Suprapubic skin (tissue), 4 donors: ENCODE measurements at places on chromosomes 5 and 9.

DNA sequence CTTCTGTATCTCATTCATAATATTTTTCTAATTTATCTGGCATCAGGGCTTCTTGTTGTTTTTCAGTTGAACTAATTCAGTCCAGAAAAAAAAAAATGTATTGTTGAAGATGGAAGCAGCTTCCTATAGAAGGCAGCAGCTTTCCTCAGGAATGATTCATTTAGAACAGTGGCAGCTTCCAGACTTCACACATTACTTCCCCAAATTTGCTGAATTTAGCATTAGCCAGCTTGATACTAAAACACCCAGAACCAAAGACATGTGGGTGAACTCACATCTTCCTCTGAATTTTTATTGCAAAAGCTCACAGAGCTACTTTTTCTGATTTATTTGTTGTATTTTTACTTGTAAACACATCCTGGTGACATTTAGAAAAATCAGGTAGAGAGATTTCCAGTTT lies 53.8 kb downstream of the HCN1 start:
- DNase-seq, result no peak

- no peak for DNase-seq
Observed at GRCh38 chr9:88587182-88587581, 52.2 kb downstream of the NXNL2 start.

DNA sequence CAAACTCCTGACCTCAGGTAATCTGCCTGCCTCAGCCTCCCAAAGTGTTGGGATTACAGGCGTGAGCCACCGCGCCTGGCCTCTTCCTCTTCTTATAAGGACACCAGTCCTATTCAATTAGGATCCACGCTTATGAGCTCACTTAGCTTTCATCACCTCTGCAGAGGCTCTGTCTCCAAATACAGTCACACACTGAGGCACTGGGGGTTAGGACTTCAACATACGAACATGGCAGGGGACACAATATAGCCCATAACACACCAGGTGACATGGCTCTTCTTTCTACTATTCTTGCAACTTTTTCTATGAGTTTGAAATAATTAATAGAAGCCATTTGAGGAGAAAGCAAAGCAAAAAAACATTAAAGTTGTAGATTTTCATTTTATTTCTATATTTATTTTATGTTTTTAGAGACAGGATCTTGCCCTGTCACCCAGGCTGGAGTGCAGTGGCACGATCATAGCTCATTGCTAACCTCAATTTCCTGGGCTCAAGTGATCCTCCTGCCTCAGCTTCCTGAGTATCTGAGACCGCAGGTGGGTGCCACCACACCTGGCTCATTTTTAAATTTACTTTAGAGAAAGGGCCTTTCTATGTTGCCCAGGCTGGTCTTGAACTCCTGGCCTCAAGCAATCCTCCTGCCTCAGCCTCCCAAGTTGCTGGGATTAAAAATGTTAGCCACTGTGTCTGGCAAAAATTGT lies 6.0 kb upstream of the PRRT1B start:
- no peak for DNase-seq

- DNase-seq, result no peak
Observed at GRCh38 chr5:73266176-73266738, 93.3 kb downstream of the TMEM174 start.

GRCh38 chr5:72908664-72909063 lies 47.2 kb upstream of the FCHO2 start:
- DNase-seq, result no peak

- no peak for DNase-seq
Observed at GRCh38 chr5:72191404-72191803, 84.1 kb downstream of the MAP1B start.

- no peak for DNase-seq
Observed at GRCh38 chr9:122479062-122479461, 1.3 kb upstream of the OR1J1 start.

- no peak for DNase-seq
Observed at GRCh38 chr9:124108216-124108615, 96.6 kb downstream of the LHX2 start.

GRCh38 chr5:150347451-150347850 lies 10.0 kb upstream of the TCOF1 start:
- no peak for DNase-seq

GRCh38 chr5:38615042-38615441 lies 58.6 kb upstream of the LIFR start:
- DNase-seq, result no peak

GRCh38 chr5:88833371-88834130 lies 49.4 kb downstream of the MEF2C start:
- DNase-seq, result no peak

GRCh38 chr5:82560969-82561368 lies 282.8 kb upstream of the RPS23 start:
- DNase-seq, result no peak

DNA sequence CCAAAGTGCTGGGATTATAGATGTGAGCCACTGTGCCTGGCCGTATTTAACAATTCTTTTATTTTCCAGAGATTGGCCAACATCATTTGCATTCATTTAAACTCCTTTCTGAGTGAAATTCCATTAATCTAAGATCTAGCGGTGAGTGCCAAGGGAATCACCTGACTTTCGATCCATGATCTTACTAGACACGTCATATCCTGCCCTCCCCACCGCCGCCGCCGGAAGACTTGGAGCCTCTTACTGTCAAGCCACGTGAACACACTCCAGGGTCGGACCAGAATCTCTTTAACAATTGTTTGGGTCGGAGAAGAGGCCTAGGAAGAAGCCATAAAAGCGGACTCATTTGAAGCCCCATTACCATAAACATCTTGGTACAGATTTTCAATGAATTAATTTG lies 12.9 kb downstream of the INPP5E start:
- DNase-seq, result peak; percentile 57

GRCh38 chr9:121706149-121706750 lies 54.8 kb downstream of the DAB2IP start:
- DNase-seq, result no peak

DNA sequence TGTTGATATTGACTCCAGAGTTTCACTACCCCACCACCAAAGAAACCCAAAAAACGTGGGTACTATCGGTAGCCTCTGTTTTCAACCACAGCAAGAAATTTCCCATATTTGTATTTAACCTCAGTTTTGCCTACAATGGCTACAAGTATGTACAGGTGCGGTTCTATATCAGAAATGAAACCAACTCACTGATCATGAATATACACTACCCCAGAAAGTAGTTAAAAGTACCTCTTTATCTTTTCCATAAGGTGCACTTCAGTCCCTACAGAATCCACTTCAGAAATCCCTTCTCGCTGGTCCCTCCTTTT lies 140.6 kb upstream of the SLC12A2 start:
- DNase-seq, result no peak

DNA sequence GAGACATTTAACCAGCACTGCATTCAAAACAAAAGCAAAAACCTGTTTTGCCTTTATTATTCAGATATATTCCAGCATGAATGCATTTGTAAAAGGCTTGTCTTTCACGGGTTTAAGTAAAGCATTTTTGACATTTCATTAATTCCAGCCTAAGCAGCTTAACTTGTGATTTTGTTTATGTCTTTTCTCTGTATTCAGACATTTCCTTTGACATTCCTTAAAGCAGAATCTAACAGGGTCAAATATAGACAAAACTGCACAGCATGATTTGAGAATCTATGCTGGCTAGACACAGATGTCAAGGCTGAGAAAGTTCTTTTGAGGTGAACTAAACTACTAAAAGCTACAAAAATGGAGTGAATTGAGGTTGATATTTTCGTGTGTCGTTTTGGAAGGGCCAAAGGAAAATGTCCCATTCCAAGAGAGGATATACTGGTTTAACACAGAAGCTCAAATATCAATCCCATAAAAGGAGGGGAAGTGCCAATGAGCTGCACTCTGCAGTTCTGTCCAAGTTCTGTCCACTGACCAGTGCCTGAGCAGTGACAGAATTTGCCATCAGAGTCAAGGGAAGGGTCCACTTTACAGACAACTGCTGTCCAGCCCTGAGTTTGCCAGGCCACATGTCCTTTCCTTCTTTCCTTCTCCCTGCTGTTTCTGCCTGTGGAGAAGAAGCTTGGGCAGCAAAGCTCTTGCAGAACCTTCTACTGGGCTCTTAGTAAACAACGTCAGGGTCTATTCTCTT lies 198.7 kb upstream of the KLF9 start:
- no peak for DNase-seq

GRCh38 chr5:61603211-61603908 lies 271.3 kb downstream of the ZSWIM6 start:
- no peak for DNase-seq

DNA sequence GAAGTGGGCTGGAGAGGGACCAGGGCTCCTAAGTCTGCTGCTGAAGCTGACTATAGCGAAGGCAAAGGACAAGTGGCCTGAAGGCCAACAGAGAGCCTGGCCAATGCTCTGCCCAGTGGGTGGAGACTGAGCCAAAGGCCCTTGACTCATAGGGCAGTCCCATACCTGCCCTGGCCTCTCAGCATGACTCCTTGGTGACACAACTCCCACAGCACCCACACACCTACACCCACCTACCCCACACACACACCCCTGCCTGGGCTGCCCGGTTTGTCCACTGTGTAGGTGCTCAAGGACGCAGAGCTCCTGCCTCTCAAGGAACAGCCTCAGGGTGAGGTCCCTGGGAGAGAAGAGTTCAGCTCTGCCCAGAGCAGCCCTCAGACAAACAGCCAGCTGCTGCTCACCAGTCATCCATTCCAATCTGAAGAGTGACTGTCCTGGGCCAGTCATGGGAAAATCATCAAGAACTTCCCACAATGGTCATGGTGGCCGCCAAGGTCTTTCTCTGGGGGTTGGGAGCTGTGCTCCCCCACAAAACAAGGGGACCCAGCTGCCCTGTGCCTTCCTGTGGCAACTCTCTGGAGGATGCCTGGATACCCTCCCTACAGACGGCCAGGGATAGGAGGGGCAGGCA lies 5.0 kb downstream of the TNIP1 start:
- DNase-seq, result no peak

DNA sequence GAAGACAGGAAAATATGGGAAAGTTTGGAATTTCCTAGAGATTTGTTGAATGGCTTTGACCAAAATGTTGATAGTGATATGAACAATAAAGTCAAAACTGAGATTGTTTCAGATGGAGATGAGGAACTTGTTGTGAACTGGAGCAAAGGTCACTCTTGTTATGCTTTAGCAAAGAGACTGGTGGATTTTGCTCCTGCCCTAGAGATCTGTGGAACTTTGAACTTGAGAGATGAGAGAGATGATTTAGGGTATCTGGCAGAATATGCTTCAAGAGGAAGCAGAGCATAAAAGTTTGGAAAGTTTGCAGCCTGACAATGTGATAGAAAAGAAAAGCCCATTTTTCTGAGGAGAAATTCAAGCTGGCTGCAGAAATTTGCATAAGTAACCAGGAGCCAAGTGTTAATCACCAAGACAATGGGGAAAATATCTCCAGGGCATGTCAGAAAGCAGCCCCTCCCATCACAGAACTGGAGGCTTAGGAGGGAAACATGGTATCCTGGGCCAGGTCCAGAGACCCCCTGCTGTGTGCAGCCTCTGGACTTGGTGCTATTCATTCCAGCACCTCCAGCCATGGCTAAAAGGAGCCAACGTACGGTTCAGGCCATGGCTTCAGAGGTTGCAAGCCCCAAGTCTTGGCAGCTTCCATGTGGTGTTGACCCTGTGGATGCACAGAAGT lies 114.3 kb upstream of the STARD4 start:
- DNase-seq, result no peak

- peak; percentile 79 for DNase-seq
Observed at GRCh38 chr9:133990366-133991213, 1.5 kb downstream of the VAV2 start.
